ENCODE measurements at places on chromosomes 2 and 18.

DNA sequence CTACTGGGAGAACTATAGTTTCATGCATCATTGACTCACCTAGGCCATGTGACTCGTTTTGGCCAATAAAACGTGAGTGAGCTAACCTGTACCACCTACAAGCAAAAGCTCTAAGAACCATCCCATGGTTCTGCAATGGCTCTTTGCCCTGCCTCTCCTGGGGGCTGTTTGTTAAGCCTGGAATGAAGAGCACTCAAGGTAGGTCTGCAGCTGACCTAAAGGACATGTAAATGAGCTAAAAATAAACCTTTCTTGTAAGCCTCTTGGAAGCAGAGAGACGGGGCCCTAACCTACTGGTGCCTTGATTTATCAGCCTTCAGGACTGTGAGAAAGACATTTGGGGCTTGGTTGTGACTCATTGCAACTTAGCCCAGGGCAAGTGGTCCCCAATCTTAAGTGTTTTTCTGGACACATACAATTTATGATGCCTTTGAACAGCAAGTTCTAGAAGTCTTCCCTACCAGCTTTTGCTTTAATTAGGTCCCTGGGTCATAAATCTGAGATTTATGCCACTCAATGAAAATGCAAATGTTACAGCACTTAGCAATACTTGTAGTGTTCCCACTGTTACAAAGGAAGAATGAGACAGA lies 107.4 kb downstream of the OSBPL6 start:
- no peak for DNase-seq

- DNase-seq, result no peak
Observed at GRCh38 chr2:55045780-55046179, 4.5 kb downstream of the RTN4 start.

- DNase-seq, result no peak
Observed at GRCh38 chr2:224069172-224069571, 30.1 kb upstream of the SERPINE2 start.

GRCh38 chr2:239466061-239466754 lies 65.4 kb upstream of the HDAC4 start:
- no peak for DNase-seq

DNA sequence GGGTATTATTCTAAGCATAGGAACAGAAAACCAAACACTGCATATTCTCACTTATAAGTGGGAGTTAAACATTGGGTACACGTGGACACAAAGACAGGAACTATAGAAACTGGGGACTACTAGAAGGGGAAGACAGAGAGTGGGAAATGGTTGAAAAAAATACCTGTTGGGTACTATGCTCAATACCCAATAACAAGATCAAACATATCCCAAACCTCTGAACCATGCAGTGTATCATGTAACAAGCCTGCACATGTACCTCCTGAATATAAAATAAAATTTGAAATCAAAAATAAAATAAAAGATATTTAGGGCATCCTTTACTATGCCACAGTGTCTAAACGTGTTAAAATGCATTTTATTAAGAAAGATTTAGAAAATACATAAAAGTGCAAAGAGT lies 221.0 kb upstream of the TFPI start:
- no peak for DNase-seq

- DNase-seq, result no peak
Observed at GRCh38 chr2:133247631-133248030, 320.6 kb downstream of the NCKAP5 start.

DNA sequence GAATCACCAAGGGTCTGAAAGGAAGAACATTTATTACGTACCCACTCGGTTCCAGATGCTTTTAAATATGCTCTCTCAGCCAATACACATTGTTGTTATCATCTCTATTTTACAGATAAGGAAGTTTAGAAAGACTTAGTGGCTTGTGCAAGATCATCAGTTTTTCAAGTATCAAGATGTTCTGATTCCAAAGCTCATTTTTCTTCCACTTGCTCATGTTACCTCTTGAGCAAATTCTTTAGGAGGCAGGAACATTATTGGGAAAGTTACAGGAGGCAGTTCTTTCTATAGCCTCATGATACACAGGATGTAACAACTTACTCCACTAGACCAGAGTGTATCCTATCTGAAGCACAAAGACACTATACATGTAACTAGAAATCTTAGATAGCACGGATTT lies 65.0 kb upstream of the MMADHC start:
- DNase-seq, result no peak

GRCh38 chr18:35099911-35100310 lies 58.7 kb downstream of the MAPRE2 start:
- DNase-seq, result no peak

Data from amniotic stem cell (primary cell).